ENCODE measurements at places on chromosomes 5 and 9. TPM values are rescaled to one million over a fixed set of nuclear protein-coding genes. Genes with fewer than 3 reads are reported as not detected.

FCN2 gene
- total RNA-seq: not detected

DNA sequence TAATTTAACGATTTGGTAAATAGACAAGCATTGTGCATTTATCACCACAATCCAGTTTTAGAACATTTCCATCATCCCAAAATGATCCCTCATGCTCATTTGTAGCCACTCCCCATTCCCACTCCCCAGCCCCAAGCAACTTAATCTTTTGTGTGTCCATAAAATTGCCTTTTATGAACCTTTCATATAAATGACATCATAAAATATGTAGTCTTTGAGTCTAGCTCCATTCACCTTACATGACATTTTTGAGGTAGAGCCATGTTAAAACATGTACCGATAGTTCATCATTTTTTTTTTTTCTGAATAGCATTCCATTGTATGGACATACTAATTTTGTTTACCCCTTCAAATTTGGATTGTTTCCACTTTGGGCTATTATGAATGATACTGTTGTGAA is 70.5 kb downstream of the C9orf85 start:
- H3K36me3 ChIP-seq: no peaks in the 10 kb centered on the region
- DNase-seq: no peak
- no peak overlapping the region for H3K4me3 ChIP-seq
- no peaks in the 10 kb centered on the region for H3K27me3 ChIP-seq
- H3K27ac ChIP-seq: no peak overlapping the region

DNA sequence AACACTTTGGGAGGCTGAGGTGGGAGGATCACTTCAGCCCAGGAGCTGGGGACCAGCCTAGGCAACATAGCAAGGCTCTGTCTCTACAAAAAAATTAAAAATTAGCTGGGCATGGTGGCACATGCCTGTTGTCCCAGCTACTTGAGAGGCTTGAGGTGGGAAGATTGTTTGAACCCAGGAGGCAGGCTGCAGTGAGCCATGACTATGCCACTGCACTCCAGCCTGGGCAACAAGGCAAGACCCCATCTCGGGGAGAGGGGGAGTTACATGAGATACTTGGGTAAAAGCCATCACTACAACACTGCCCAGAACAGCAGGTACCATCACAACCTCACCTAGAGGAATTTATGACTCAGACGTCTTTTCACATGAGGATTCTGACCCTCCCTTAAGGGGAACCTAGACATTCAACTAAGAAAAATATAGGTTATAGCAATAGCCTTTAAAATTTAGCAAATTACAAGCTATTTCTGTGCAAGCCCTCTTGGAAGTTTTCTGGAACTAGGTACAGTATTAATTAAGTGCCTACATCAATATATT is 143.5 kb downstream of the NFIB start:
- H3K4me1 ChIP-seq: no peaks in the 10 kb centered on the region
- DNase-seq: no peak
- no peaks in the 10 kb centered on the region for H3K36me3 ChIP-seq
- no peaks in the 10 kb centered on the region for H3K27me3 ChIP-seq
- H3K27ac ChIP-seq: no peak overlapping the region

- no peak overlapping the region for H3K27ac ChIP-seq
- H3K36me3 ChIP-seq: no peaks in the 10 kb centered on the region
- H3K4me1 ChIP-seq: peaks cover 28% of the 10 kb centered on the region
- H3K27me3 ChIP-seq: peaks cover 76% of the 10 kb centered on the region
- H3K4me3 ChIP-seq: no peak overlapping the region
- no peak for DNase-seq
These were observed 24.0 kb downstream of the CDKN2A start for GRCh38 chr9:21969951-21970799.

DNA sequence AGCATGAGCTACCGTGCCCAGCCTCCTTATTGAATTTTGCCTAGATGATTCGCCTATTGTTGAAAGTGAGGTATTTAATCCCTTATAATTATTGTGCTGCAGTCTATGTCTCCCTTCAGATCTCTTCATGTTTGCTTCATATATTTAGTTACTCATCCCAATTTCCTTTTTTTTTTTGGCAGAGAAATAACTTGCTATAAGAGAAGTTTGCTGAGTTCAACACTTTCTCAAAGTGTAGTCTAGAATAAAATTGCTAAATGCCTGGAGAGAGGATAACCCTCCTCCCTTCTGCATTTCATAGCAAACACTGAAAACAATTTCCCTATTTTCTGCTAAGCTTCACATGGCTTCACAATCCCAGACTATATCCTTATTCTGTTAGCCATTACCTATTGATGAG is 136.6 kb upstream of the CD180 start:
- H3K27ac ChIP-seq: no peak overlapping the region
- H3K36me3 ChIP-seq: no peaks in the 10 kb centered on the region
- H3K4me3 ChIP-seq: no peak overlapping the region
- DNase-seq: no peak
- H3K27me3 ChIP-seq: no peaks in the 10 kb centered on the region
- H3K4me1 ChIP-seq: no peaks in the 10 kb centered on the region

GRCh38 chr5:3313569-3313968 is 282.1 kb upstream of the IRX1 start:
- DNase-seq: no peak
- H3K36me3 ChIP-seq: no peaks in the 10 kb centered on the region
- no peak overlapping the region for H3K4me3 ChIP-seq
- no peaks in the 10 kb centered on the region for H3K27me3 ChIP-seq
- no peak overlapping the region for H3K27ac ChIP-seq

DNA sequence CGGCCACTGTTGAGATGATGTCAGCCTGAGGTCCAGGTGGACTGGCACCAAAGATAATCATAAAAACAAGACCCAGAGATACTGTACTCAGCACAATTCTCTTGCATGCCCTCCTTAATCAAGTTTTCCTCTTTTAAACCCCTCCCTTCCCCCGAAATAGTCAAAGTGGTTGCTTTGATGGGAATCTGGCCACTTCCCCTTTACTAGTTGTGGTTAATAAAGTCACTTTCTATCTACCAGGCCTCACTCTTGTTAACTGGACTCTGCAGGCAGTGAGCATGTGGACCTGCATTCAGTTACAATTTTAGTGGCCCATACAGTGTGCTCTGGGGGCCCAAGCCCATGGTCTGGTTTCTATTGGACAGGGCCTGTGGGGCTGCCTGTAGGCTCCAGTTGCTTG is 17.5 kb downstream of the FBP2 start:
- H3K27me3 ChIP-seq: no peaks in the 10 kb centered on the region
- H3K4me1 ChIP-seq: no peaks in the 10 kb centered on the region
- H3K4me3 ChIP-seq: no peak overlapping the region
- no peaks in the 10 kb centered on the region for H3K36me3 ChIP-seq

HTR1A gene
- total RNA-seq: 3.8 TPM

SLC6A7 gene
- 0.07 TPM for total RNA-seq

DNA sequence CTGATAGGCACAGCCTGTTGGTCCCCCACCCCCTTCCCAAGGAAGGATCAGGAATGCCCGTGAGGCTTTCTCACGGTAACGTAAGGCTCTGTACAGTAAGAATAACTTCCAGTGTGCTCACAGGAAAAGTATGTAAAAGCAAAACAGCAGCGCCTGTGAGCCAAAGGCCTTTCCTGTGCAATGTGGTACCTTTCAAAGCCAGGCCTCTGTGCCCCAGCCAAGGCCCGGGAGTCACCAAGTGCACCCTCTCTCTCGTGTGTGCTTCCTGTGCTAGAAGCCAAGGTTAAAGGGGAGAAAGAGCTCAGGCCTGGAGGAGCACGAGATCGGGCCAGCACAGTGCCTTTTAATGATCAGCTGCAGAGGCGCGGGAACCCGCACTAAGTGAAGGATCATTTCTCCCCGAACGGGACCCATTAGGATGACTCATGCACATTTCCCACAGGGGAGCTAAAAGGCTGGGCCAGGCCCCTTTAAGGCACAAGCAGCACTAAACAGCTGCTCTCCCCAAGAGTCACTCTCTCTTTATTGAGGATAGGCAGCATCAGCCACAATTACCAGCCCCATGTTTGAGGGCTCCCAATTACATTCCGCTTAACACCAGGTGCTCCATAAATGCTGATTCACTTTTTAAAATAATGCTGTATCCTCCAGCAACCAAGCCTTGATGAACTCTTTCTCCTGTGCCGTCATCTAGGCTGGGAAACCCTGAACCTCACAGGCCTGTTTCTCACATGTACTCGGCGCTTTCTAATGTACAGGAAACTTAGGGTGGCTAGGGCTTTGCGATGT is 42.8 kb downstream of the SHB start:
- H3K27me3 ChIP-seq: no peaks in the 10 kb centered on the region
- no peak overlapping the region for H3K4me3 ChIP-seq
- no peaks in the 10 kb centered on the region for H3K36me3 ChIP-seq
- DNase-seq: no peak

DNA sequence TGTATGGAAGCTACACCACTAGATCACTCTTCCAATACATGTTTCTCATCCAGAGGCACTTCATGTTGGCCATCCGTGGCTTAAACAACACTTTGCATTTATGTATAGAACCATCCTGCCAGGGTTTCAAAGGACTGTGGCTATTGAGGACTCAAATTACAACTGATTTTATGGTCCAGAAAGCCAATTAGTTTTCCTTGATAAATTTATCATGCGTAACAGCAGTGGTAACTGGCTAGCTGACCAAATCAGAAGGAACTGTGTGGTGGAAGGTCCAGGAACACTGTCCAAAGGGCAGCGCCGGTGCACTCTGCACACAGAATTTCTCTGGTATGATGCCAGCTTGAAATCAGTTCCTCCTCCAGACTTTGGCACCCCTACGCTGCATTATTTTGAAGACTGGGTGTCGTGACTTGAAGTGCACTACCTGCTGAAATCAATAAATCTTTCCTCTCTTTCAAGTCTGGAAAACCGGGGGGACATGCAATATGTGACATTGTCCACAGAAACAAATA is 69.3 kb upstream of the TMEM252 start:
- H3K36me3 ChIP-seq: no peaks in the 10 kb centered on the region
- H3K4me1 ChIP-seq: no peaks in the 10 kb centered on the region
- H3K27ac ChIP-seq: no peak overlapping the region
- no peaks in the 10 kb centered on the region for H3K27me3 ChIP-seq
- no peak for DNase-seq

DMRTA1 gene
- 3.3 TPM for total RNA-seq

- no peaks in the 10 kb centered on the region for H3K4me1 ChIP-seq
- no peak overlapping the region for H3K27ac ChIP-seq
- H3K36me3 ChIP-seq: no peaks in the 10 kb centered on the region
- H3K27me3 ChIP-seq: no peaks in the 10 kb centered on the region
- peak; percentile 69 for DNase-seq
These were observed 372.0 kb upstream of the KIF2A start for GRCh38 chr5:61933787-61934626.

PLAC8L1 gene
- 0.92 TPM for total RNA-seq

DNA sequence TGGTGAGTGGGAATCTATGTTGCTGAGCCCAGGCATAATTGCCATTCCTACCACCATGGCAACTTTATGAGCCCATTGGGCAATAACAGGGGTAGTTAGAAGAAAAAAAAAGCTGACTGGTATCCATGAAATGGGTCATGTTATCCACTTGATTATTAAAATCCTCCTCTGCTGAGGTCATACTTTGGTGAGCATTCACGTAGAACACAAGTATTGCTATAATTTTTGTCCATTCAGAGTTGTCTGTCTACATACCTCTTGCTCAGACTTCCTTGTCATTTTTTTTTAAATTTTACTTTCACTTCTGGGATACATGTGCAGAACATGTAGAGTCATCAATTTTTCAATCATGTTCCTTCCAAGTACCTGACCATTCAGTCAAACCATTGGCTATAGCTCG is 780.8 kb upstream of the ARRDC3 start:
- no peak overlapping the region for H3K4me3 ChIP-seq
- no peaks in the 10 kb centered on the region for H3K36me3 ChIP-seq
- no peaks in the 10 kb centered on the region for H3K27me3 ChIP-seq
- H3K27ac ChIP-seq: no peak overlapping the region

- no peaks in the 10 kb centered on the region for H3K36me3 ChIP-seq
- H3K27me3 ChIP-seq: no peaks in the 10 kb centered on the region
These were observed 8.9 kb upstream of the MYO10 start for GRCh38 chr5:16944816-16945562.

TMEM8B gene
- total RNA-seq: 7.5 TPM

TLE1 gene
- total RNA-seq: 91.0 TPM

INSL6 gene
- not detected for total RNA-seq

SLC46A2 gene
- not detected for total RNA-seq

GRM6 gene
- not detected for total RNA-seq

- H3K4me1 ChIP-seq: no peaks in the 10 kb centered on the region
- H3K4me3 ChIP-seq: no peak overlapping the region
- no peaks in the 10 kb centered on the region for H3K27me3 ChIP-seq
- no peak for DNase-seq
These were observed 51.9 kb downstream of the NIPAL4 start for GRCh38 chr5:157511651-157512644.

DNA sequence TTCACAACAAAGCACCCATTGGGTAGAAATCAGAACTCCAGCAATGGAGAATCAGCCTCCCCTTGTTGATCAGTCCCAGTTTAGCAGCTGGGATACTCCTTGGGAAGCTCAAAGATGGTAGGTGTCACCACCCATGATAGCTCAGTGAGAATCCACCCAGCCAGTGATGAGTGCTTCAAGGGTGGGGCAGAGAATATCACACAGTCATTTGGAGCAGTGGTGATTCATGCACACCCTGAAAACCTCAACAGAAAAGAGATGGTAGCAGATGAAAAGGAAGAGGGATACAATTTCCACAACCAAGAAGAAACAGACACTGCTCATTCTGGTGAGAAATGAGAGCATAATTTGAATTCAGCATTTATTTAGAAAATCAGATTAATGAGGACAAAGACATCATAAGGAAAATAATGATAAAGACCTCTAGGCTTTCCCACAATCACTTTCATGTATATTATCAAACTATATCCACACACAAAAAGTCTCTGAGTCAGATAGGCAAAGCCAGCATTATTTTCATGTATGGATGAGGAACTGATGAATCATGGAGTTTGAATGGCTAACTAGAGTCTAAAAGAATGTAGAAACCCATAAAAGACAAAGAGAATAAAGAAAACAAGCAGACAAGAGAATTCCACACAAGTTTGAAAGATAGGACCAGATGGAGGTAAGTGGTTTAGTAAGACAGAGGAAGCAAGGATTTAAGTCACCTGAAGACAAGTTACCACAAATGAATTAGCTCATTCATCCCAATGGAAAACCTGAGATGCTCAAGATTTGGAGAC is 82.9 kb downstream of the FEM1C start:
- DNase-seq: no peak
- no peaks in the 10 kb centered on the region for H3K27me3 ChIP-seq
- H3K4me3 ChIP-seq: no peak overlapping the region
- peaks cover 11% of the 10 kb centered on the region for H3K4me1 ChIP-seq

GRCh38 chr5:151427258-151427657 is 20.1 kb upstream of the SLC36A1 start:
- H3K27ac ChIP-seq: no peak overlapping the region
- H3K4me3 ChIP-seq: no peak overlapping the region
- DNase-seq: no peak
- peaks cover 5% of the 10 kb centered on the region for H3K4me1 ChIP-seq
- no peaks in the 10 kb centered on the region for H3K27me3 ChIP-seq

DNA sequence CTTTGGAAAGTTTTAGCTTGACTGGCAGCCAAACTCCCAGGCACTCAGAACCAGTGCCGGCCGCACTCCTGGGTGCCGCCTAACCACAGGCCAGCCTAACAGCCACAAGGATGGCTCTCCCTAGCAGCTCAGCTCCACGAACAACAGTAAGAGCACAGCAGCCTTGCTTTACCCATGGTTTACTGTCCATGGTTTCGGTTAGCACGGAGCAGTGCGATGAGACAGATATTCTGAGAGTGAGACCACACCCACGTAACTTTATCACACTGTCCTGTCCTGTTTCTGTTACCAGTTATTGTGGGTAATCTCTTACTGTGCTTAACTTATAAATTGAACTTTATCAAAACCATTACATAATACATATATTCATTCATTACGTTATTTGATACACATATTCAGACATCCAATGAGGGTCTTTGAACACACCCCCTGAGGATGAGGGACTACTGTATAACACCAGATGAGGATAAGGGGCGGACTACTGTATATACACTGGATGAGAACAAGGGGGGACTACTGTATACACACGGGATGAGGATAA is 12.4 kb downstream of the CLPTM1L start:
- peaks cover 20% of the 10 kb centered on the region for H3K36me3 ChIP-seq
- no peaks in the 10 kb centered on the region for H3K4me1 ChIP-seq
- no peak overlapping the region for H3K27ac ChIP-seq
